ENCODE measurements at places on chromosomes 6 and 20.

DNA sequence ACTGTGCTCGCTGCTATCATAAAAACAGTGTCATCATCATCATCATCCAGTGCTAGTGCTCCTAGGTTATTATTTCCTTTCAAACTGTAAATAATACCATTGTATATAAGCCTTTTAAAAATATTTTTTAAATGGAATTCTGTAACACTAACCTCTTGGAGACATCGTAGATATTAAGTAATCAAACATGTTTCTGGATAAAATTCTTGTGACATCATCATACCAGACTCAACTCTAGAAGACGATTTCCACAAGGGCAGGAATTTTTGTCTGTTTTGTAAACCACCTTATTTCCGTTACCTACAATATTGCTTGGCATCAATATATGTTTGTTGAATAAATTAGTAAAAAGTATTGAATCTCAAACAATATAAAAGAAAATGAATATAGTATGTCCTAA is 40.4 kb downstream of the EPB41L2 start:
- no peak for DNase-seq

DNA sequence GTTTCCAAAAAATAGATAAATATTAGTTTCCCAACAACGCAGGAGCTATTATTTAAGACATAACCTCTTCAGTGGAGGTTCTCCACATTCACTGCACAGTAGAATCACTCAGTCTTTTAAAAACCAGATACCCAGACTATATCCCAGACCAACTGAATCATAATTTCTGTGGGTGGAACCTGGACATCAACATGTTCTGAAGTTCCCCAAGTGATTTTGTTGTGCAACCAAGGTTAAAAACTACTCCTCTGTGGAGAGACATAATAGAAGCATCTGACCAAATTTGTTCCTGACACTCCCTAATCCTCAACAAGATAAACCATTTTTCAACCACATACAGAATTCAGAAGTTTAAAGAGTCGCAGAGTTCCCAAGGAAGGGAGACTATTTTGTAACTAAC is 42.3 kb downstream of the STK38 start:
- DNase-seq, result no peak

DNA sequence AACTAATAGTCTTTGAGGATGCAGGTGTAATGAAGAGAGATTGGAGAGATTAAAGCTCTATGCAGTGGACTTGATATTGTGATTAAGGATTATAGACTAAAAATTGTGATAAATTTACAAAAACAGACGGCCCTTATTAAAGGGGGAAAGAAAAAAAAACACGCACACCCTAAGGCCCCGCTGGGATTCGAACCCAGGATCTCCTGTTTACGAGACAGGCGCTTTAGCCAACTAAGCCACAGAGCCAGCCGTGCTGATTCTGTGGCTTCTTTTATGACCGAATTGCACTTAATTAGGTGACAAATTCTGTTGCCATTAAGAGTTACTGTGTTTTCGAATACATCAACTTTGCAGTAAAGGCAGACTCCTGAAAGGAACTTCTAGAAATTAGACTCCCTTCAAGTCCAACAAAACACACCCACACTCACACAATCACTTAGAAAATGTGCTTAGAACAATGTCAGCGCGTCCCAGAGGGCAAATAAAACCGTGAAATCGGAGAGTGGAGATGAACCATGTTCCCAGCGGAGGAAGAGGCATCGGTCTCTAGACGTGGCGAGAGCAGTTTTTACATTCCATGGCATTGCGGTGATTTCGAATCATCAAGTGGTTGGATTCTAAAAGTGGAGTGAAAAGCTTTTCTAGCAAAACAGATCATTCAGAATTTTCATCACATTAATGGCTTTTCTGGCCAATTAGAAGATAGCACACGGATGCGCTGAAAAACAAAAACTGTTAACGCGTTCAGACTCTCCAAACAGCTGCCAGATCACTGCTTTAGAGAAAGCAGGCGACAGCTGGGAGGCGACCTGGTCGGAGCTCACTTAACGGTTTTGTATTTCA is 122.6 kb downstream of the GPX5 start:
- DNase-seq, result peak; percentile 79

DNA sequence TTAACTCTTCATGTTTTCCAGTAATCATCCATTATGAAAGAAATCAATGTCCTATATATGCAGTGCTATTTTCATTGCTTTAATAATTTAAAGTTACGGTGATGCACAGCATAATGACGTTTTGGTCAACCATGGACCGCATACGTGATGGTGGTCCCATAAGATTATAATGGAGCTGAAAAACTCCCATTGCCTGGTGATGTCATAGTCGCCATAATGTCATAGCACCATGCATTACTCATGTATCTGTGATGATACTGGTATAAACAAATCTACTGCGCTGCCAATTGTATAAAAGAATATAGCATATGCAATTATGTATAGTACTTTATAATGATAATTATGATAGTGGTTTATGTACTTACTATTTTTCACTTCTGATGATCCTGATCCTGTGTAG is 42.3 kb upstream of the ALDH8A1 start:
- DNase-seq, result no peak

DNA sequence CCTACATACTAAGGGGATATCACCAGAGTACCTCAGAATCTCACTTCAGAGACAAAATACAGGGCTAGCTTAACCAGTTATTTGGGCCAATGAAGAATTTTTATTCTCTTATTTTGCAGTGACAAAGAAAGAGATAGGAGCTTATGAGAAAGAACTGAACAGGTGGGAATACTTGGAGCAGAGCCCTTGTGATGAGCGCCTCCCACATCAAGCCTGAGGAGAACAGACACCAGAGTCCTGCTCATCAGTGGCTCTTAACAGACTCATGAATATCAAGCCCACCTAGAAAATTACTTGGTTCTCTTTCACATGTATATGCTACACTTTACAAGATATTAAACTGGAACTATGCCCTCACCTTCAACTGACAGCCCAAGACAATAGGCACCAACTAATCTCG is 99.0 kb downstream of the FAXC start:
- no peak for DNase-seq
